ENCODE measurements at places on chromosomes 3 and 15.

GRCh38 chr3:13769422-13769821 lies 110.4 kb downstream of the WNT7A start:
- no peak for DNase-seq

- DNase-seq = no peak
Measured at GRCh38 chr3:37988931-37989525, 1.6 kb upstream of the VILL start.

DNA sequence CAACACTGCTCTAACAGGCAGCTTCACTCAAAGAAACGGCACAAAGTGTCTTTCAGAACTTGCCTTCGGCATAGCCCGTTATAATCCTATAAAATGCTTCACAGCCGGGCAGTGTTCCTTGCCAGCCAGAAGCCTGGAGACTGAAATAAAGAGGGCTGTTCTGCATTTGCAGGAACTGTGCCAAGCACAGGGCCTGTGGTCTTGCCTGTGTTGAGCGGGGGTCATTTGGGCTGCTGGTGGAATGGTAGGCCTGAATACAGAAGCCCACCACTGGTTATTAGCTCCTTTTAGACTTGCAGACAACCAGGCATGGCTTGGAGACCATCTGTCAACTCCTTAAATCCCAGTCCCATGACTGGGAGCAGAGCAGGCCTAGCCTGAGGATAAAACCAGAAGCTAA lies 4.7 kb upstream of the ARHGEF3 start:
- DNase-seq = no peak

- no peak for DNase-seq
Measured at GRCh38 chr15:77070180-77070494, 772 bp downstream of the TSPAN3 start.

- DNase-seq = no peak
Measured at GRCh38 chr15:63872759-63873510, 39.2 kb upstream of the HERC1 start.

GRCh38 chr3:47746264-47746663 lies 35.4 kb downstream of the SMARCC1 start:
- DNase-seq = no peak

DNA sequence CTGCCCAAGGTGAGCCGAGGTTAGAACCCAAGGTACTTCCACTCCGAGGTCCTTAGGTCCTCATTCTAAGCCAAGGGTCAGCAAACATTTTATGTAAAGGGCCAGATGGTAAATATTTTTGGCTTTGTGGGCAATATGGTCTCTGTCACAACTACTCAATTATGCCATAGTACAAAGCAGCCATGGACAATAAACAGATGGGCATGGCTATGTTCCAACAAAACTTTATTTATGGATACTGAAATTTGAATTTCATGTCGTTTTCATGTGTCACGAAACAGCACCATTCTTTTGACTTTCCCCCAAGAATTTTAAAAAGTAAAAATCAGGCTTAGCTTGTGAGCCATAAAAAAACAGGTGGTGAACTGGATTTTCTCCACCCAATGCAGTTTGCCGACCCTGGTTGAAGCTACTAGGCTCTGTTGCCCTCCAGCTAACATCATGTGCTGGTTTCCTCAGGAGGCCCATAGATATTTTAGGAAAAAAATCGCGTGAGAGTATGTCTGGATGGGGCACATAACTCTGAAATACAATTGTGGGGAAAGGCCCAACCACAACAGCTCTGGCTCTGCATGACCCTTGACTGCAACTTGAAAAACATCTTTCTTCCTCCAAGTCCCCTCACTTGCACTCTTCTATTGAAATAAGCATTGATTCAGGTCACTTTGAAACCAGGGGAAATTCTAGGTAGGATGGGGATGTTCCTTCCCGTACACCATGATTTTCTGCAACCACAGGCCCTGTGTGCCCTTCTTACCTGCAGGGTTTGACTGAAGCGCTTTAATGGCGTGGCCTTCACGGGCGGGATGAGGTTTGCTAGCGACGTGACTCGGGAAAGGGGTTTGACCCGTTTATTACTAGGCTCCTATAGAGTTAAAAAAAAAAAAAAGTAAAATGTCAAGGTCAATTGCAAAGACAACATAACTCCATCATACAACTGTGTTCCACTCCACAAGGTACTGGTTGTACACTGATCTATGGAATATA lies 28.5 kb downstream of the ARHGEF3 start:
- no peak for DNase-seq

DNA sequence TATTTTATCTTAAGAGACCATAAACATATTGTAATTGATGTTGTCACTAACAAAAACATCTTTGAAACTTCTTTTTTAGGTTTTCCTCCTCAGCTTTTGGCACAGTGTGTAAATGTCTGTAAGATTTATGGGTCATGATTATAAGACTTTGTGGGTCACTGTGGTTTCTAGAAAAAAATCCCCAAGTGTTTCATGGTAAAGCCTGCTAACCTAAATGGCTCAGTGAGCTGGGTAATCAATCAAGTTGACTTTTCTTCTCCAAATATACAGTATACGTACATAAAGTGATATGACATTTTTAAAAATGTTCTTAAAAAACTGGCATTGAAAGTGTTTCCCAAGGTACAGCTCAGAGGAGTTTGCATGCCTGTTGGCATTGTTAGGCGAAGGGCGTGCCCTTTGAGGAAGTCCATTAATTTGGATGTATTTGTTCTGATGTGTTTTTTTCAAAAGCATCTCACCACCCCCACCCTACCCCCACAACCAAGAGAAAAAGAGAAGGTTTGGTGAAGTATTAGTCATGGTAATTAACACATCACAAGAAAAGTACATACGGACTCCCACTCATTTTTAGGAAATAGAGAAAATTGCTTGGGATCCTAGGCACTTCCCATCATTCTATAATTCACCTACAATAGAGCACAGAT lies 385.4 kb upstream of the LRRC3B start:
- no peak for DNase-seq

- no peak for DNase-seq
Measured at GRCh38 chr3:111954228-111954990, 24.4 kb upstream of the ABHD10 start.

GRCh38 chr3:197398286-197398878 lies 100.0 kb upstream of the DLG1 start:
- no peak for DNase-seq

DNA sequence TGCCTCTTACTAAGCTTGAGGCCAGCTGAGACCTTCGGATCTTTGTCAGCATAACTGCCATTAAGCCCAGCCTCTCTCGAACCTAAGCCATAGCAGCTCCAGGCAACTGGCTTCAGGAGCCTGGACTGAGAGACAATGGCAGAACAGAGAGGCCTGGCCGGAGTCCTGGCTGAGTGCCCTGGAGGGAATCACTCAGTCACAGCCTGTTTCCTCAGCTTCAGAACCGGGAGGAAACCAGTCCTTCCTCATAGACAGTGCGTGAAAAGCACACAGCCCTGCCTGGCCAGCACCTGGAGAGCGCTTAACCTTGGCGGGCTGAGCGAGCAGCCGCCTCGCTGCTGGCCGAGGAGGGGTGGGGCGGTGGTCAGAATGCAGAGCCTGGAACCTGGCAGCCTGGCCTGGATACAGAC lies 21.6 kb downstream of the RNU5B-1 start:
- peak; percentile 64 for DNase-seq

- DNase-seq = no peak
Measured at GRCh38 chr15:48449734-48450133, 118.5 kb downstream of the DUT start.
